HCT116 (cell line): ENCODE measurements at places on chromosomes 2 and 18.

DNA sequence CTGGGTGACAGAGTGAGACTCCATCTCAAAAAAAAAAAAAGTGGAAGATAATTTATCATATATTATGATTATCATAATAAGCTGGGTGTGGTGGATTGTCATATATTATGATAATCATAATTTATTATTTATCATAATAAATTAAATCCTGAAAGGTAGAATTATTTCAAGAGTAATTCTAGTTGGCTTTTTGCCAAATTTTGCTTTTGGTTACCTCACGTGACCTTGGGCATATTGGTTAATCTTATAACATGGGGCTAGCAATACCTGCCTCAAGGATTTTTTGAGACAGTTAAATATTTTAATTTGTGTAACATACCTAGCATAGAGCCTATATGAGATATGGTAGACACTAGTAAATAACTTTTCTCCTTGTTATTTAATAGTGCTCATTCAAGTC is 111.3 kb upstream of the TTC27 start:
- H3K4me3 ChIP-seq: no peak overlapping the region
- no peak overlapping the region for H3K27ac ChIP-seq
- H3K27me3 ChIP-seq: no peaks in the 10 kb centered on the region
- peaks cover 24% of the 10 kb centered on the region; the same call in 1 of the 2 replicates for H3K36me3 ChIP-seq

GRCh38 chr2:223601932-223602666 is at the start of gene SCG2:
Gene SCG2 (minus strand): TSS chr2:223602361. CDS start chr2:223599282, 3,079 bp downstream.
- DNase-seq: peak; percentile 59
- no peaks in the 10 kb centered on the region for H3K36me3 ChIP-seq
- peaks cover 5% of the 10 kb centered on the region; the same call in 1 of the 2 replicates for H3K4me1 ChIP-seq
- no peak within 1 kb of the TSS for H3K27ac ChIP-seq

- no peak overlapping the region for H3K27ac ChIP-seq
- no peaks in the 10 kb centered on the region for H3K4me1 ChIP-seq
- no peaks in the 10 kb centered on the region for H3K36me3 ChIP-seq
These were observed 114.7 kb downstream of the TNS1 start for GRCh38 chr2:217887841-217888701.

GRCh38 chr2:3574155-3574554 is 905 bp upstream of the RPS7 start:
- H3K4me3 ChIP-seq: peak overlapping the region; percentile 88; the same call in 1 of the 2 replicates
- peaks cover 27% of the 10 kb centered on the region for H3K4me1 ChIP-seq
- no peak overlapping the region for H3K27ac ChIP-seq
- no peak for DNase-seq
- H3K27me3 ChIP-seq: no peaks in the 10 kb centered on the region

DNA sequence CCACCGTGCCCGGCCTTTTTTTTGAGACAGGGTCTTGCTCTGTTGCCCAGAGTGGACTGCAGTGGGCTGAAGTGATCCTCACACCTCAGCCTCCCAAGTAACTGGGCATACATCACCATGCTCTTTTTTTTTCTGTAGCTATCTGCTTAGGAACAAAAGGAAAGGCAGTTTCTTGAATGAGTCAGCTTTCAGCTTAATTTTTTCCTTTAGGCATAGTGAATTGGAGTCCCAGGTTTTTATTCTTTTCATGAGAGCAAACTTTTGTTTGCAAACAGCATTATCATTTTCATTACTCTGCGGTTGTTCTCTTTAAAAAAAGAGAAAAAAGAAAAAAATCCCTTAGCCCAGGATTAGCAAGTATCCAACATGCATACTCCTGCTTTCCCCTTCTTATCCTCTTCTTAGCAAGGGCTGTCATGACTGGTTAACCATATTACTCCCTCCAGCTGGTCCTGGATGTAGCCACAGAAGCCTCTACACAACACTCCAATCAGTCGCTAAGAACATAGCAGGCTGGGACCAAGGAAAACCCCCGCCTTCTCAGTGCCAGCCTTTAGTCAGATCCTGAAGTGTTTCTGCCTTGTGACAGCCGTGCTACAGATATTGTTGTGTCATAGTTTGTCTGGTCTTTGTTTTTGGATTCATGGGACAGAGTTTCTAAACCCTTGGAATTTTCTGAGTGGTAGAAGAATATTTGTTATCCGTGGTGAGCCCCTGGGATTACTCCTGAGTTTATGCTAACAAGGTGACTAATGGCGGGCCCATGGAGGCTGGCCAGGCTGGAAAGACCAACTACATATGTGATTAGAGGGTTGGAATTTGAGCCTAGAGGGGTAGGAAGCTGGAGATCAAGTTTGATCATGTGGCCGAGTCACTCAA is 23.3 kb upstream of the ST3GAL5 start:
- H3K27me3 ChIP-seq: no peaks in the 10 kb centered on the region
- peaks cover 7% of the 10 kb centered on the region; the same call in 1 of the 2 replicates for H3K4me1 ChIP-seq
- no peaks in the 10 kb centered on the region for H3K36me3 ChIP-seq
- DNase-seq: no peak
- no peak overlapping the region for H3K27ac ChIP-seq
- no peak overlapping the region for H3K4me3 ChIP-seq

- peak within 1 kb of the TSS; percentile 83 for H3K4me3 ChIP-seq
- peak within 1 kb of the TSS; percentile 97 for H3K27ac ChIP-seq
- H3K36me3 ChIP-seq: peaks cover 22% of the 10 kb centered on the region; the same call in 1 of the 2 replicates
- no peak for DNase-seq
These were observed at the start of gene TXNL4A for GRCh38 chr18:79988451-79989194. Gene TXNL4A (minus strand): TSS chr18:79988563. CDS start chr18:79988392, 171 bp downstream.

DNA sequence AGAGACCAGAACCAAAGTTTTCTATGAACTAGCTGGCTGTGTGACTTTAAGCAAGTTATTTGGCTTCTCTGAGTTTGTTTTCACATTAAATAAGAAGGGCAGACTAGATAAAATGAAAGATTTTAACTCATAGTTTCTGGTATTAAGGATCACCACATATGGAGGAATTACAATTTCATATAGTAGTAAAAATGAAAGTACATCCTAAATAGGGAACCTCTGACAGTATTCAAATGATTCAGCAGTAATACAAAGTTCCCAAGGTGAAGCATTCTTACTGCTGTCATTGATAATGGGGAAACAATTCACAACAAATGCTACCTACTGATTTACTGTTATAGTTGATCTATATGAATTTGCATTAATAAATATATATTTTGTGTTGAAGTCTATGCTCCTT is 170.3 kb upstream of the VRK2 start:
- no peak overlapping the region for H3K27ac ChIP-seq
- no peak overlapping the region for H3K4me3 ChIP-seq
- H3K36me3 ChIP-seq: no peaks in the 10 kb centered on the region
- peaks cover 6% of the 10 kb centered on the region; the same call in 1 of the 2 replicates for H3K4me1 ChIP-seq
- no peaks in the 10 kb centered on the region for H3K27me3 ChIP-seq

DNA sequence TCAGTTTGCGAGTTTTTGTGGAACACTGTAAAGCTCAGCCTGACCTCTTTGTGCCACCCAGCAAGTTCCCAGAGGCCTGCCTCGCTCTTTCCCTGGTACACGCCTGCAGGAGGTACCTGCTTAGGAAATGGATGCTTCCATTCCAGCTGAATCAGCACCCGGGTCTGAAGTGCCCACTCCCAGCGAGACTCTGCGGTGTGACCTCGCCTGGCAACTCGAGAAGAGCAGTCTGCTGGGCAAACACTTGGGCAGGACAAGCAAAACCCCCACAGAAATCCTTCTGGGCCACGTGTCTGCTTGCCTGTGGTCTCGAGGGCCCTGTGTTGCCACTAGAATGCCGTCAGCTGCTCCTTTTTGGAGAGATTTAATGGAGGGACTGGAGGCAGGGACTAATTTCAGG is 127.6 kb downstream of the MAPK4 start:
- H3K4me1 ChIP-seq: no peaks in the 10 kb centered on the region
- no peaks in the 10 kb centered on the region for H3K36me3 ChIP-seq
- H3K4me3 ChIP-seq: no peak overlapping the region
